ENCODE measurements at places on chromosomes 12 and 14.

- DNase-seq, result no peak
Measured at GRCh38 chr12:92756898-92757596, 54.3 kb downstream of the PLEKHG7 start.

DNA sequence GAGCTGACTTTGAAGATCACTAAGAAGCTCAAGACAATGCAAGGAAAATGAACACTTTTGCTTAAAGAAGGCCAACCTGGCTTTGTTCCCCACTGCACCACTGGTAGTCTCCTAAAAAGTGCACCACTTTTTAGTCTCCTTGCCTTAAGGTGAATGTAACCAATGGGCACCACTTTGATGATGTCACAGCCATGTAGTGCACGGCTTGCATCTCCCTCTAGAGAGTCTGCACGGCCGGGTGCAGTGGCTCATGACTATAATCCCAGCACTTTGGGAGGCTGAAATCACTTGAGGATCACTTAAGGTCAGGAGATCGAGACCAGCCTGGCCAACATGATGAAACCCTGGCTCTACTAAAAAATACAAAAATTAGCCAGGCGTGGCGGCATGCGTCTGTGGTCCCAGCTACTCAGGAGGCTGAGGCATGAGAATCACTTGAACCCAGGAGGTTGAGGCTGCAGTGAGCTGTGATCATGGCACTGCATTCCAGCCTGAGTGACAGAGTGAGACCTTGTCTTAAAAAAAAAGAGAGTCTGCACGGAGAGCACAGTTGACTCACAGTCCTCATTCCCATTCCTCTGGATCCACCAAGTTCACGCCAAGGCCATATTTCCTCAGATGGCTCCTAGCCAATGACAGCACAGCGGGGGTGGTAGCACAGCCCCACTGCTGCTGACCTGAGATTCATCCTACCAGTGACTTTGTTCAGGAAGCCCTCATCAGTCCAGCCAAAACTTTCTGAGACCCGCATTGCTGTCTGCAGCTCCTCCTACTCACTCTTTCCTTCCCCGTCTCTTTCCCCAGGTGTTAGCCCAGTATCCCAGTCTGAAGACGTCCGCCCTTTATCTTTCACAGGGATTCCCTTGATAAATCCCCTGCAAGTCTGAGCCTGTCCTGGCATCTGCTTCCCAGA, 16.5 kb upstream of the IFT81 start:
- DNase-seq, result no peak

DNA sequence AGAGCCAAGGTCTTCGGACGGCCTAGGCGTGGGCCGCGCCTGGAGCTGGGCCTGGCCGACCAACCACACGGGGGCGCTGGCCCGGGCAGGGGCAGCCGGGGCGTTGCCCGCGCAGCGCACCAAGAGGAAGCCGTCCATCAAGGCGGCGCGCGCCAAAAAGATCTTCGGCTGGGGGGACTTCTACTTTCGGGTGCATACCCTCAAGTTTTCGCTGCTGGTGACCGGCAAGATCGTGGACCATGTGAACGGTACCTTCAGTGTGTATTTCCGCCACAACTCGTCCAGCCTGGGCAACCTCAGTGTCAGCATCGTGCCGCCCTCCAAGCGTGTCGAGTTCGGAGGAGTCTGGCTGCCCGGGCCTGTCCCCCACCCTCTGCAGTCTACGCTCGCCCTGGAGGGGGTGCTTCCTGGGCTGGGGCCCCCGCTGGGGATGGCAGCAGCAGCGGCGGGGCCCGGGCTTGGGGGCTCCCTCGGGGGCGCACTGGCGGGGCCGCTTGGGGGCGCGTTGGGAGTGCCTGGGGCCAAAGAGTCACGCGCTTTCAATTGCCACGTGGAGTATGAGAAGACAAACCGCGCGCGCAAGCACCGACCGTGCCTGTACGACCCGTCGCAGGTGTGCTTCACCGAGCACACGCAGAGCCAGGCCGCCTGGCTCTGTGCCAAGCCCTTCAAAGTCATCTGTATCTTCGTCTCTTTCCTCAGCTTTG, 4.4 kb upstream of the SHMT2 start:
- no peak for DNase-seq

DNA sequence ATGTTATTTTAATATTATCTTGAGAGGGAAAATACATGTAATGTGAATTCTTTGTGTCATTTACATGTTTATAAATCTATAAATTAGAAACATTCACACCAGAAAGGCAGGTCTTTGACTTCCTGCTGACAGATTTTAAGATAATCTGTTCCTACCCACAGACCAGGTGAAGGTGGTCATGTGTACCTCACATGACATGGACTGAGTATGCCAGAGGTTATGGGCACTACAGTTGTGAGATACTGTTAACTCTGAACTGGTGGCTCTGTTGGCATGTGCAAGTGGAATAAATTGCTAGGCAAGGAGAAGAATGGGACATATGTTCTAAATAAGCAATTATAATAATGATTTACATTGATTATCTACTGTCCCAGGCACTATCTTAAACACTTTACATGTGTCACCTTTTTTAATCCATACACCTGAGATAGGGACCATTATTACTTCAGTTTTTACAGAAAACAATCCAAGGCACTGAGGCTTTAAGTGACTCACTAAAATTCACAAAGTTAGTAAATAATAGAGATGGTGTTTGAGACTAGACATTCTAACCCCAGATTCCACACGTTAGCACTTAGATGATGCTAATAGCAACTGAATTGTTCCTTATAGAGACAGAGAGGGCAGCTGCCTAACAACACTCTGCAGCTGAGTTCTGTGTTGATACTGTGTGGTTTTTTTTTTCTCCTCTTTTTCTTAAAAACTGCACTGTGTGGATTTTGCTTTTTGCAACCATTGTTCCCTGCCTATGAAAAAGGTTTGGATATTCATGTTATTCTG, 23.8 kb downstream of the SLC16A7 start:
- DNase-seq, result no peak

All from HT-29 (cell line).